ENCODE measurements at places on chromosomes 7 and 10.

- DNase-seq = no peak
These were observed 11.5 kb upstream of the CC2D2B start for GRCh38 chr10:95896071-95896850.

GRCh38 chr7:85234730-85235129 lies 47.9 kb upstream of the SEMA3D start:
- no peak for DNase-seq

DNA sequence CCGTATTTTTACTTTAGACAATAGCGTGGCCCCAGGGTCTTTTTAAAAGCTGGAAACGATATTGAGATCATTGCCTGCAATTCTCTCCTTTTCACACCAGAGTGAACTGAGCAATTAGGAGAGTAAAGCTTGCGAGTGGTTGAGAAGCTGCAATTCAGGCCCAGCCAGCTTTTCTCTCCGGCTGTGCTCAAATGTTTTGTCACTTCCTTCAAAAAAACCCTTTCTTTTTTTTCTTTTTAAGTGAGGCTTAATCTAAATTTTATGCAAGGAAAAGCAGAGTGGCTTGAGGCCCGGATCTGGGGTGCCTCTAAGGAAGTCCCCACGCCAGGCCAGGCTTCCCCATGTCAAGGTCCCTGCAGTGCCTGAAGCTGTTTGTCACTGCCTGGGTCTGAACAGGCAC lies 433.9 kb downstream of the GLRX3 start:
- no peak for DNase-seq

DNA sequence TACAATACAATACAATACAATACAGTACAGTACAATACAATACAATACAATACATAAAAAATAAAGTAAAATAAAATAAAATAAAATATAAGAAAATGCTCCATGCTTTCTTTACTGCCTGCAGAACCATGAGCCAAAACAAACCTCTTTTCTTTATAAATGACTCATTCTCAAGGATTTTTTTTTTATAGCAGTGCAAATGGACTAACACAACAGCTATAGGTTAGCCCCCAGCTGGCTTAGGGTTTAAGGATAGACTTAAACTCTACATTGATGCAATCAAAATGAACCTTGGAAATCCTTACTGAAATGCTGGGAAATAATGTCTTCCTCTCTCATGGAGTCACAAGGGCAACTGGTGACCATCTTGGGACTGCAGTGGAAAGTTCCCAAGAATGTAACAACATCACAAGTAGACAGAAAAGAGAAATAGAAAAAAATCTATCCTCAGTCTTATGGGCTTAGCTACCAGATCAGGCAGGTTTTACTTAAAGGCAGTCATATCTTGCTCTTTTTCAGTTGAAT lies 348.9 kb downstream of the ARL4A start:
- no peak for DNase-seq

- no peak for DNase-seq
These were observed 15.2 kb downstream of the FAM20C start for GRCh38 chr7:207418-208129.

DNA sequence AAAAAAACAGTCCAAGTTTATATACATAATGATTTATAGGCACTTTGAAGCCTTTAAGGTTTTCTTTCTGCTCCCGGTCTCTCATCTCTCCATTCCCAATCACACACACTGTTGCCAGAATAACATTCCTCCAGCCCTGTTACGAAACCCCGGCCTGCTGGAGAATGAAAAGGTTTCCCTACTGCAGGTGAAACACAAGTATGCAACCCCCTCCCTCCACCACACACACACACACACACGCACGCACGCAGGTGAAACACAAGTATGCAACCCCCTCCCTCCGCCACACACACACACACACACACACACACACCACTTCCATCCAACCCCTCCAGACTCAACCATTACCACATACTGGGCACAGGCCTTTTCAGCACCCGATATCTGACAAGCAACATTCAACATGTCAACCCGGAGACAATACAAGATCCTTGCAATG lies 87.5 kb downstream of the PARD3 start:
- no peak for DNase-seq

DNA sequence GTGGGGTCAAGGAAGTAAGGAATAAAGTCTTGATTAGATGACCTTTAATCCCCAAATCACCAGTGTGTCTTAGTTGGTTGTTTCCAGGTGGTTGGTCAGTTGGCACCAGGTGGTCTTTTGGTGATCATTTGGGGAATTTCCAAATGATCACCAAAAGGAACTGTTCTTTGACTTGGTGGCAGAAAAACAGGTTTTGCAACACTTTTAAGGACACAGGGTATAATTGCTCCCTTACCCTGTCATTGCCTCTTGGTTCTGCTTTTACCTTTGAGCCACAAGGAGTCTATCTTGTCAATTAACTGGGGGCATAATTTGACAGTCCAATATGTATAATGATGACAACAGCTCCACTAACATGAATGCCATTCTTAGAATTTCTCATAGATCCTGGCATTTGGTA lies 104.2 kb downstream of the ADK start:
- DNase-seq = no peak

GRCh38 chr7:138768241-138768640 lies 29.6 kb upstream of the TMEM213 start:
- DNase-seq = no peak

GRCh38 chr10:126061526-126061925 lies 165.2 kb downstream of the FANK1 start:
- no peak for DNase-seq

DNA sequence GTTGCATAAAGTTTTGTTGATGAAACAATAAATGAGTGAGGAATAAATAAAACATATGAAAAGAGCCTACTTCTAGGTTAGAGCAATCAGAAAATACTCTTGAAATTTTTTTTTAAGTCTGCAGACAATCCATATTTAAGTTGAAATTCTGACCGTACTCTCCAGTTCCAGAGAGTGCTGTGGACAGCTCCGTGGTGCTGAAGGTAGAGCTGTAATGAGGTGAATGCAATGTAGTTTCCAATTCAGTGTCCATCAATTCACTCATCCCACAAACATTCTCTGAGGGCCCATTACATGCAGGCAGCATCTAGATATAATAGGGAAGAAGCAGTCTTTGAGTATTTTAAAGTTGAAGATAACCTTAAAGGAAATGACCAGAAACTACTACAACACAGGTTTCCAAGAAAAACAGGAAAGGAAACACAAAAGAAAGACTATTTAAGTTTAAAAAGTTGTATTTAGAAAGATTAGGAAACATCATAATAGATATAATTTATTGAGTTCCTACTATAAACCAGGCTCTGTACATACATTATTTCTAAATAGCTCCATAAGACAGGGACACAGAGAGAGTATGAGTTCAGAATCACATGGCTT lies 44.0 kb upstream of the CRTAC1 start:
- DNase-seq = no peak

GRCh38 chr7:30201161-30201666 lies 66.4 kb downstream of the MTURN start:
- DNase-seq = no peak

- no peak for DNase-seq
These were observed 84.3 kb downstream of the KCNMA1 start for GRCh38 chr10:77553311-77553710.

DNA sequence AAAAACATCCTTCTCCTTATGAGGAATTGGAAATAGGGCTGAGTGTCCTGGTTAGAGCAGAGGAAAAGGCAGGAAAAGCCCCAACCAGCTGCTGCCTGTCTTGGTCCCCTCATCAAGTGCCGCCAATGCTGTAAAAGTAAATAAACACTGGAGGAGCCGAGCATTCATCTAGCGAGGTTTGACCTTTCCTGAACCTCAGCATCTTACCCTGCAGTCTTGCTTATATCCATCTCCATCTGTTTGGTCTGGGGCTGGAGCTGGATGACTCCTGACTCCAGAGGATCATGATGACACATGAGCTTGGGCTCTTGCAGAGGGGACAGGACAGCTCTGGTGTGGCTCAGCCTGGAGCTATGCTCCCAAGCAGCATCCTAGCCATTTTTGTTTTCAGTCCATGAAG lies 501.1 kb downstream of the TNS3 start:
- no peak for DNase-seq

DNA sequence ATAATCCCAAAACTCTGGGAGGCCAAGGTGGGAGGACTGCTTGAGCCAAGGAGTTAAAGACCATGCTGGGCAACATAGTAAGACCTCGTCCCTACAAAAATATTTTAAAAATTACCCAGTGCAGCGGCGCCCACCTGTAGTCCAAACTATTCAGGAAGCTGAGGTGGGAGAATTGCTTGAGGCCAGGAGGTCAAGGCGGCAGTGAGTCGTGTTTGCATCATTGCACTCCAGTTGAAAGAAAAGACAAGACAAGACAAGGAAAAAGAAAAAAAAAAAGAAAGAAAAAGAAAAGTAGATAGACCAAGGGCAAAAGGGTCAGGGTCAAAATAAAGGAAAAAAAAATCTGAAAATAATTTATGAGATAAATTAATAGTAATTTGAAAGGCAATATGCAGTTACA lies 5.8 kb downstream of the ANXA7 start:
- no peak for DNase-seq

DNA sequence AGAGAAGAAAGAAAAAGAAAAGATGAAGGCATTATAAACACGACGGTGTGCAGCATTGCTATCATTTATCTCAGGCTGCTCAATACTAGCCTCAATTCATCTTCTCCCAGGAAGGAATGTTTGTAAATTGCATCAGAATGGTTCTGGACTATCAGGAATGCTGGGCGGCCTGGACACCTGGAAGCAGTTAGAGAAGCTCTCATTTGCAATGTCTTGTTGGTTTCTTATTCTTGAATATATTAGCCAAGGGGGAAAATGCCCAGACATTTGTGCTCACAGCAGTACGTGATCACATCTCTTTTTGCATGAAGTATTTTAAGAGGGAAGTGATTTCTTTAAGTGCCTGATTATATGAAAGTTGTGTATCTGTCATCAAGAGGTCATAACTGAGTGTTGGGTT lies 85.6 kb upstream of the IMMP2L start:
- no peak for DNase-seq

DNA sequence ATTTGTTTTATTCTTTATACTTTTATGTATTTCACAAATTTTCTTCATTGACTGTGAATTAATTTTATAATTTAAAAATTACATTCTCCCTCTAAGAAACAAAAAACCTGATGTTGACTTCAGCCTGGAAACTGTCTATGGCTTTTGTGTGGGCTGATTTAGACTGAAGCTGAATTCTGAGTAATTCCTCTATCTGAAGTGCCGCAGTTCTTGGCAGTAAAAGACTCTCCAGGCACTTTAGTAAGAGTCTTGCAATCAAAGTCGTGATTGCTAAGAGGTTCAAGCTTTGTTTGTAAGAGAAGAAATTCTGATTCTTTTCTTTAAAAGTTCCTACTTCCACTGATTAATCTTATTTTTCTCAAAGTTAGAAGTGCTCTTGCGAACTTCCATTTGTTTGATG lies 3.4 kb upstream of the CEP41 start:
- DNase-seq = no peak
